Lung (tissue), 17 donors: ENCODE measurements at places on chromosomes 11 and 22. TPM values are rescaled to one million over a fixed set of nuclear protein-coding genes. Genes with fewer than 3 reads are reported as not detected.

GRCh38 chr11:77073328-77074001 lies 6.7 kb downstream of the CAPN5 start:
- DNase-seq = peak; percentile 88

GRCh38 chr11:122517403-122518379 lies 137.8 kb upstream of the UBASH3B start:
- DNase-seq = no peak

GRCh38 chr22:20970939-20971657 lies 4.0 kb downstream of the AIFM3 start:
- no peak for DNase-seq

- no peak for DNase-seq
Observed at GRCh38 chr11:30342736-30343166, 19.8 kb downstream of the ARL14EP start.

DNA sequence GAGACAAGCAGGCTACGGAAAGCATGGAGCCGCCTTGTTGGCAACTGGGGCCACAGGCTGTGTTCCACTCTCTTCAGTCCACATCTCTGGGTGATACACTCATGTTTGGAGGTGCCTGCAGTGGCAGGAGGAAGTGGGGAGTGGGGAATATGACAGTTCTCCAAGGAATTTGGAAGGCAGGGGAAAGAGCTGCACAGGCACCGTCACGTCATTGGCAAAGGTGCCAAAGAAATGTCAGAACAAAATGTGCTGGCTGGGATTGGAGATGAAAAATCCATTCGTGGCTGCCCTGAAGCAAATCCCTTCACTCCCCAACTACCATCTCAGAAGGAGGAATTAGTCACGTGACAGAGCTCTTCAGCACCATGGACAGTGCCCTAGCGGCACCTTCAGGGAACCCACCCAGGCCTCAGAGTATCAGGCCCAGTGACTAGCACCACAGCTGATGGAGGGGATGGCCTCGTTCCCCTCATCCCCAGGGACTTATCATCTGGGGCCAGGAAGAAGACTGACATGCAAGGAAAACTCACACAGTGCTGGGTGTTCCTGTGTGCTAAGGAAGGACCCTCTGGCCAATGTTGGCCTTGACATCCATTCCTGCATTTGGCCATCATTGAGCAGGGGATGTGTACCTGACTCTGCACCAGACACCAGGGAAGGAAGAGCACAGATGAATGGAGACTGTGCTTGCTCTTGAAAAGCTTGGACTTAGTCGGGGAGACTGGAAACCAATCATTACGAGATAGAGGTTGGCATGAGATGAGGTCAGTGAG lies 48.5 kb upstream of the PRDM11 start:
- peak; percentile 84 for DNase-seq

DNA sequence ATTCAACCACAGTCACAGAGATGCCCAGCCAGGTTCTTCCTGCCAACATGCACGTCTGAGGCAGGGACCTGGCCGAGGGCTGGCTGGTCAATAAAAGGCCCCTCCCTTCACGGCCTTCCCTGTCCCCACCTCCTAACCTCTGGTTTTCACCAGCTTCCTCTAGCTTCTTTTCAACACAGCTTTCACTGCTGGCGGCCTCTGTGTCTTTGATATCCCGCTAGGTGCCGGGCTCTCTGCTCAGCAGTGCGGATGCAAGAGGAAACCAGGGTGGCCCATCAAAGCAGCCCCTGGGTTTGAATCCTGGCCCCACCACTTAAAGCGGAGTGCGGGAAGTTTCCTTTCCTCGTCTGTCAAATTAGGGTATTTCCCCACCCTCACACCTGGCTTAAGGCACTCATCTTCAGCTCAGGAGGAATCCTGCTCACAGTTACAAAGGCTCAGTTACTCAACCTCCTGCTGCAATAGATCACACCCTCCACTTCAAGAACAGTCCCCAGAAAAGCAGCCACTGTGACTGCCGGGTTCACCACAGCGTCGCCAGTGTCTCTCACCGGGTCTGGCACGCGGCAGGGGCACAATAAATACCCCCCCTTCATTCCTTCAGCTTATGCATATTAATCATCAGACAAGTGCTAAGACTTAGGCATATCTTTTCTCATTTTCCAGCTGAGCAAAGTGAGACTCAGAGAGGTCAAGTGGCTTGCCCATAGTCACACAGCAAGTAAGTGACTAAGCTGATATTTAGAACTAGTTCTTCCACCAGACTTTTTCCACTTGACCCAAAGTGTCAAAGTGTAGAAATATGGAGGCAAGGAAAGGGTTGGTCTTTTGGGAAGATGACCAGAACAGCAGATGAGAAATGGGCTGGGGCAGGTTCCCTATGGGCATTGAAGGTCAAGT lies 45.7 kb downstream of the TXN2 start:
- no peak for DNase-seq

GRCh38 chr11:69908511-69909220 lies 89.5 kb upstream of the FGF3 start:
- no peak for DNase-seq

DNA sequence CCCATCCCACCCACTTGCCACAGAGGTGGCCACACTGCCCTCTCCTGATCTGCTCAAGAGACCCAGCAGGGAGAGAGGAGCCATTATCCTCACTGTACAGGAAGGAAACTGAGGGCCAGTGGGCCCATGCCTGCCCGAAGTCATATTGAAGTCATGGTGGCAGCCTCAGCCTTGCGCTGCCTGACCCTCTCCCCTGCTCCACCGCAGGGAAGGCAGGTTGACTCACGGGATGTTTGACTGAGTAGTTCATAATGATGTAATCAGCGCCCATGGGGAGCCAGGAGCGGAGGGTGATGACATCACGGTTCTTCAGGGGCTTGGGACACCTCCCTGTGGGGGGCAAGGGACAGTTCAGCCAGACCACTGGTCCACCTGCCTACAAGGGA lies 6.1 kb upstream of the ARAP1 start:
- DNase-seq = no peak

DNA sequence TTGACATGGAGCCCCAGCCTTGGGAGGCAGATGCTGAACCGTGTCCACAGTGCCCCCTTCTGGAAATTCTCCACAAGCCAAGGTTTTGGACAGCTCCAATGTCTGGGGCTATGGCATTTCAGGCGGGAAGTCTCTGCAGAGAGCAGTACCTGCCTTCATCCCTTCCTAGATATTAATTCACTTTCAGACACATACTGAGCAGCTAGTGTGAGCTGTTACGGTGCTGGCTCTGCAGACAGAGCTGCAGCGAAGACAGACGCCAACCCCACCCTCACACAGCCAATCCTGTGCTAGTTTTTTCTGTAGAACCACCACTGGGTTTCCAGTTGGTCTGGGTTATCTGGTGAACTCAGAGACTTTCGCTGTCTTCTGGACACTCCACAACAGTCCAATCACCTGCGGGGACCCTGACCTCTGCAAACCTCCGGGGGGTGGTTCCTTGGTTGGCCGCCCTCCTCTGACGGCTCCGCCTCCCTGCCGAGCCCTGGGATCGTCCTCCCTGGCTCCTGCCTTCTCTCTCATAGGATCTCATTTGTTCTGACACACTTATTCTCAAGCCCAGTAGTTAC lies 9.1 kb downstream of the LMF2 start:
- DNase-seq = peak; percentile 53

GRCh38 chr11:117419482-117420142 lies 92.0 kb downstream of the CEP164 start:
- no peak for DNase-seq

DNA sequence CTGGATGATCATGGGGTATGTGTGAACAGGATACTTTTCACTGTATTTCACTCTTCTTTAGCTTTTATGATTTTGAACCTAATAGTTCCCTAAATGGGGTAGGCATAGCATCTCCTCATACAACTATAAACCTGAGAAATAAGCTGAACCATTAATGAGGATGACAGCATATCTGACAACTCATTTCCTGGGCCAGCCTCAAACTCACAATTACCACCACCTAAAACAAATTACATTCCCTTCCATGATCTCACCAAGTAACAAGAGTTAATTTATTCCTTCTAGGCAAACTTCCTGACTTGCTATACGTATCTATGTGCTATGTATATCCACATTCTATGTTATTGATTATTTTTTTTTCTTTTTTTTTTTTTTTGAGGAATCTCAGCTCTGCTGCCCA lies 23.0 kb downstream of the SIK3 start:
- DNase-seq = no peak

GRCh38 chr11:98307827-98308491 lies 712.8 kb upstream of the CNTN5 start:
- DNase-seq = no peak

DNA sequence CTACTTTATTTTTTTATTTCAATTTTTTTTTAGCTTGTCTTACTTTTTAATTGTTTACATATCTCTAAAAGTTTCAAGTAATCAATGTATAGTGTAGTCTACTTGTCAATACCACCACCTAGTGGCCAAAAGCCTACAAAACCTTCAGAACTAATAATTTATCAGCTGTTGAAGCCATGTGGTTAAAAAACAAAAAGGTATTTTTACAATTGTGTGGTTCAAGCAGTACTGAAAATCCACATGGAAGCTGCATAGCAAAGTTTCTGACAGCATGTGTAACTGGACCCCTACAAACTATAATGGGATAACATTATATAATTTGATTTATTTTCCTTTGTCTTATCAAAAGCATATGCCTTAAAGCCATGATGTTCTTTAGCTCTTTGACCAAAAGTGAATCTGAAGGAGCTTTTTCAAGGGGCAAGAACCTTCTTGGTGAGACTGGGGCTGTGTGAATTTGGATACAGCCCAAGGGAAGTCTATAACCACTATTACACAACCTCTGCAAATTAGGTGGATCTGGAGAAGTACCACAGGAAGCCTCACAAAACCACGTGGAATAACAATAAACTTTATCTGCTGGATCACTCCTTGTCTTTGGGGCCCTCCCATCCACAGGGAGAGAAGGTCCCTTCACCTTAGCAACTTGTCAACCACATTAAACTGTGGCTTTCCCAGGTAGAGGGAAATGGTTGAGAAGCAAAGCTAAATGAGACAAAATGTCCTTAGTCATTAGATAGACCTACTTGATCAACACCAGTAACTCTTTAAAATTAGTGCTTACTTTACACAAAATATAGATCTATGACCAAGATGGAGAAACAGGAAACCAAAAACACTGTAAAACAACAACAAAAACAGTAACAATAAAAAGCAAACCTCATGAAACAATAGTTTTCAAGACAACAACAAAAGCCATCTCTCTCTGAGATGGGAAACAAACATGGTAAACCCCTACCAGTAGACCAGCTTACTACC lies 9.9 kb downstream of the NARS2 start:
- DNase-seq = peak; percentile 85

The OLFML1 gene
- polyA plus RNA-seq = 2.6 TPM

The TMEM191B gene
- 1.8 TPM for polyA plus RNA-seq

The C11orf97 gene
- 4.1 TPM for polyA plus RNA-seq

The MAPK11 gene
- polyA plus RNA-seq = 13.9 TPM

The MPPED2 gene
- 0.20 TPM for polyA plus RNA-seq
